ENCODE measurements at places on chromosomes 3 and 15. TPM values are rescaled to one million over a fixed set of nuclear protein-coding genes. Genes with fewer than 3 reads are reported as not detected.

SERPINI2 gene
- 2.4 TPM for polyA plus RNA-seq

FBXL2 gene
- 2.4 TPM for polyA plus RNA-seq

NR2E3 gene
- polyA plus RNA-seq: 0.06 TPM

SKOR1 gene
- 0.18 TPM for polyA plus RNA-seq

LMAN1L gene
- polyA plus RNA-seq: 0.11 TPM

DNA sequence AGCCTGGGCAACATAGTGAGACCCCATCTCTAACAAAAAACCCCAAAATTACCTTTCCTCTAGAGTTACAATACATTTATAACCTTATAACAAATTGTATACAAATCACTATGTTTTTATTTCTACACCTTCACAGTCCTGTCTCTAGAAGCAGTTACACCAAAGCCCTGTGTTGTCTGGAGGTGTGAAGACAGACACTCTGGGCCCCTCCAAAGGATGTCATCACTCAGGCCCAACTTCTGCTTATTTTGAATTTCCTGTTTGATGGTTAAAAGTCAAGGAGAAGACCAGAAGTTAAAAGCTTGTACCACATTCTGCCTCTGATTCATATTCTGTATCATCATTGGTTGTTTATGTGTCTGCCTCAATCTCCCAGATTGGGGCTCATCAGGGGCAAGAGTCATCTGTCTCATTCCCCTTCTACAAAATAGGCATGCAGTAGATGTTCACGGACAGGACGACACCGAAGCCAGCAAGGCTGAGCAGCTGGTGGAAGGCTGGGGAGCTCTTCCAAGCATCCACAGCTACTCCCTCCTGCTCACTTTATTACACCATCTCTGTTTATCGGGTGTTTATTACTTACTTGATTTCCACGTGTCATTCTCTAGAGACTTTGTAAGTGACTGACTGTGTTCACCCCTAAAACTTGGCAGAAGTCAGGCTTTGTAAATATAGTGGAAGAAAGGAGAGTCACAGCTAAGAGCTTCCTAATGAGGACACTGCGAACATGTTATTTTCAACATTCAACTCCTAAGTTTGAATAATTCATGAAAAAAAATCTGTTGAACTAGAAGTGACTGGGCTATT, 136.8 kb upstream of the ANKRD28 start:
- H3K27ac ChIP-seq: no peak overlapping the region
- H3K4me1 ChIP-seq: no peaks in the 10 kb centered on the region
- no peaks in the 10 kb centered on the region for H3K36me3 ChIP-seq
- no peak overlapping the region for H3K4me3 ChIP-seq
- DNase-seq: no peak

GRCh38 chr15:51267703-51268083, 70.7 kb downstream of the CYP19A1 start:
- no peak overlapping the region for H3K27ac ChIP-seq
- H3K27me3 ChIP-seq: peaks cover 11% of the 10 kb centered on the region
- peak overlapping the region; percentile 30 for H3K4me3 ChIP-seq
- peak; percentile 17 for DNase-seq
- H3K4me1 ChIP-seq: peaks cover 13% of the 10 kb centered on the region
- no peaks in the 10 kb centered on the region for H3K36me3 ChIP-seq

DNA sequence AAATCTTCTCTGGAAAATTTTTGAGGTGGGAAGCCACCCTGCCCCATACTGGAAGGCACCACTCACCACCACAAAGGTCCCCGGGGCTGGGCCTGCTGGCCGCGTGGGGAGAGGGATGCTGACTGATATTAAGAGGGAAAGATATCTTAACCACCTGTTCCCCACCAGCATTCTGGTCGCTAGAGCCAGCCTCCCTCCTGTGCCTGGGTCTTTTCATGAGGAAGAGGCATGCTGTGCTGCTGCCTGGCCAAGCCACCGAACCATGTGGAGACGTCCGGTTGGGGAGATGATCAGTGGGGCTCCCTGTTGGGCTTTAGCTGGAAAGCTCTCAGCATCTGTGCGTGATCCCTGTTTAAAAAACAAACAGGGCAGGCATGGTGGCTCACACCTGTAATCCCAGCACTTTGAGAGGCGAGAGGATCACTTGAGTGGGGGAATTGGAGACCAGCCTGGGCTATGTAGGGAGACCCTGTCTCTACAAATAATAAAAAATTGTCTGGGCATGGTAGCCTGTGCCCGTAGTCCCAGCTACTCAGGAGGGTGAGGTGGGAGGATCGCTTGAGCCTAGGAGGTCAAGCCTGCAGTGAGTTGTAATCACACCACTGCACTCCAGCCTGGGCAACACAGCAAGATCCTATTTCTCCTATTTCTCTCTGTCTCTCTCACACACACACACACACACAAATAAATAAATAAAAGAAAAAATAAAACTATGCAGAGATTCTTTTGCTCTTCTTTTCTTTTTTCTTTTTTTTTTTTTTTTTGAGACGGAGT, 1.0 kb downstream of the KLHL18 start:
- H3K27ac ChIP-seq: peak overlapping the region; percentile 15
- H3K36me3 ChIP-seq: peaks cover 3% of the 10 kb centered on the region
- peaks cover 12% of the 10 kb centered on the region for H3K4me1 ChIP-seq
- DNase-seq: peak; percentile 19
- H3K4me3 ChIP-seq: peak overlapping the region; percentile 89

DNA sequence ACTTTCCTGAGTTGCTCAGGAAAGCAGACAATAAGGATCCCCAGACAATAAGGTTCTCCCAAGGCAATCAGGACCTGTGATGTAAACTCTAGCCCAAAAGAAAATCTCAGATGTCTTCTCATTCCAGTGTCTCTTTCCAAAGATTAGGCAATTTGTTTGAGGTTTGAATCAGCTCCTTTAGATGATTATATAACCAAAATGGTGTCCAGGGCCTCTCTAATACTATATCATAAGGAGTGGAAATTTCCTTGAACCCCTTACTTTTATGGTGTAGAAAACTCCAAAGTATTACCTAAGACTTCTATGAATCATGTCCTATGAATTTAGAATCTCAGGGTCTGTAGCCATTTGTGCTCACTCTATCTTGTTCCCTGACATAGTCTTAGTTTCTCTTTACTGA, 65.9 kb downstream of the GPR176 start:
- no peak overlapping the region for H3K27ac ChIP-seq
- H3K4me1 ChIP-seq: peaks cover 2% of the 10 kb centered on the region
- no peaks in the 10 kb centered on the region for H3K36me3 ChIP-seq
- H3K4me3 ChIP-seq: no peak overlapping the region
- no peak for DNase-seq
- H3K27me3 ChIP-seq: no peaks in the 10 kb centered on the region

DNA sequence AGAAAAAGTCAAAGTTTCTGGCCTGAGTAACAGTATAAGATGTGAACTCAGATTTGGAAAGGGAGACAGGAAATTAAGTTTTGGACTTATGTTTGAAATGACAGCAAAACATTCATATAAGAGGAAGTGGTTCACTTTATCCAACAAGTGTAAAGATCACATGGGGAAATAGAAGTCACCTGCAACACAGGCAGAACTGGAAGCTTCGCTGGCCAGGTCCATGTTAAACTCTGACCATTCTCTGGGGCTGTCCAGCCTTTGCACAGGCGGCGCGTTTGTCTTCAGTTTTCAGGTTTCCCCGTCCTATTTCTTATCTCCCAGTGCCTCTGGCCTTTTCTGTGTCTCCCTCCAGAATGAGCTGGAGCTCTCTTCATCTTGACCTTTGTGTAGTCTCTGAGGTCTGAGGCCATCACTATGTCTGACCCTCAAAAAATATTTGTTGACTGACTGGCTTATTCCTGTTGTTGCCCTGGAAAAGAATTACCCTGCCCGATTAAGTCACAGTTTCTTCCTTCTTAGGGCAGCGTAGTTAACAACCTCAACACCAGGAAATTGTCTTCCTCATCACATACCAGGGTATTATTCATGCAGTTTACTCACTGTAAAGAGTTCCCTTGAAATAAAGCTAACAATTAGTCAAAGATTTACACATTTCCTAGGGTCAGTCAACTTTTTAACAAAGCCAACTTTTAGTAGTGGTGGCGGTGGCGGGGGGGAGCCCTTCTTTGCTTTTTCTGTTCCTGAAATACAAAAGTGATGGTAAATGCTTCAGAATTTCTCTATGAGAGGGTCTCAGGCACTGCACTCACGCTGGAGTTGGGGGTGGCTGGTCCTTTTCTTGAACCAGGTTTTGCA, 959 bp upstream of the RASA2 start:
- peak overlapping the region; percentile 68 for H3K27ac ChIP-seq
- peaks cover 5% of the 10 kb centered on the region for H3K4me1 ChIP-seq
- DNase-seq: peak; percentile 19
- no peaks in the 10 kb centered on the region for H3K27me3 ChIP-seq

DNA sequence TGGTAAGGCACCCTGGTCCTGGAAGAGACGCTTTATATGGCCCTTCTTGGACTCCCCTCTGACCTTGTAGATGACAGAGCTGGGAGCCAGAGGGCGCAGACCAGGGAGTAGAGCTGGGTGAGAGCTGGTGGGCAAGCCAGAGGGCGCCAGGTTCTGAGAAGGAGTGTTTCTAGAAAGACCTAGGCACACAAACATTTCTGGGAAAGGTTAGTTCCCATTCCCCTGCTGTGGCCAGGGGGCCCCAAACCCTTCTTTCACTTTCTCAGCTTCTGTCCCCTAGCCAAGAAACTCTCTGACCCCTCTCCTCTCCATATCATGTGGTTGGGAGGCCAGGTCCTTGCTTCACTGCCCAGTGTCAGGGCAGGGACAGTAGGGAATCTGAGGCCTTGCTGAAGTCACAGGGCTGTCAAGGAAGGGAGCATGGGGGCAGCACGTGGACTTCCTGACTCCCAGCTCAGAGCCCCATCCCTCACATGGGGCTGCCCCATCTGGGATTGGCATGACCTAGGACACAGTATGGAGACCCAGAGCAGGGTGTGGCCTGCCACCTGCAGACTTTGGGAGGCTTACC, 3.6 kb downstream of the HEMK1 start:
- H3K27ac ChIP-seq: no peak overlapping the region
- H3K27me3 ChIP-seq: no peaks in the 10 kb centered on the region
- peaks cover 7% of the 10 kb centered on the region for H3K36me3 ChIP-seq
- DNase-seq: no peak
- no peak overlapping the region for H3K4me3 ChIP-seq

GRCh38 chr15:45534821-45535220, 12.3 kb upstream of the SLC30A4 start:
- no peaks in the 10 kb centered on the region for H3K36me3 ChIP-seq
- no peaks in the 10 kb centered on the region for H3K27me3 ChIP-seq

FSD2 gene
- polyA plus RNA-seq: 0.08 TPM

DNA sequence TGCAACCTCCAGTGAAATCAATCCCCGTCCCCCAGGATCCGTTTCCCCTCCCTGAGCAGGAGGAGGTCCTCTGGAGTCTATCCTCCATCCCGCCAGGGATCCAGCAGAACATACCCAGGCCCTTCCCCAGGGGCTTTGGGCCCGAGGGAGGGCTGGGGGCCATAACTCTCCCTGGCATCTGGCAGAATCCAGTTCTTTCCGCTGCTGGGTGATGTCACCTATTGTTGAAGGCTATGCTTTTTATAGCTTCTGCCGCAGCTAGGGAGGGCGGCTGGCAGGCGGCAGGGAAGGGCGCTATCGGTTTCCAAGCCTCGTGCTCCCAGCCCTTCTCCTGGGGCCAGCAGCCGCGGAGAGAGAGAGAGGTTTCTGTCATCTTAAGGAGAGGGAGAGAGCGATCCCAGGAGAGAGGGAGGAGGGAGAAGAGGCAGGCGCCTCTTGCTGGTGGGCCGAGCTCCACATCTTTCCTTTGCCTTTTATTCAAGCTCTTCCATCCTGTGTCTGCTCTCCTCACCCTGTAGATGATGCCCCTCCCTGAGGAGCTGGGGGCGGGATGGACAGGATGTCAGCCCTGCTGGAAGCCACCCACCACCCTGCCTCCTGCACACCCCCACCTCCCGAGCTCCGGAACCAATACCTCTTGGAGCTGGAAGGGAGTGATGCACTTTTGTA, 120.1 kb downstream of the ANP32A start:
- no peak overlapping the region for H3K4me3 ChIP-seq
- DNase-seq: peak; percentile 79
- H3K4me1 ChIP-seq: peaks cover 10% of the 10 kb centered on the region
- H3K36me3 ChIP-seq: peaks cover 3% of the 10 kb centered on the region

CCDC66 gene
- 12.1 TPM for polyA plus RNA-seq

- DNase-seq: peak; percentile 69
- no peak overlapping the region for H3K4me3 ChIP-seq
- no peaks in the 10 kb centered on the region for H3K27me3 ChIP-seq
- H3K27ac ChIP-seq: no peak overlapping the region
- H3K36me3 ChIP-seq: no peaks in the 10 kb centered on the region
- H3K4me1 ChIP-seq: peaks cover 15% of the 10 kb centered on the region
Measured at GRCh38 chr3:185744997-185745843, 79.6 kb downstream of the IGF2BP2 start.

DNA sequence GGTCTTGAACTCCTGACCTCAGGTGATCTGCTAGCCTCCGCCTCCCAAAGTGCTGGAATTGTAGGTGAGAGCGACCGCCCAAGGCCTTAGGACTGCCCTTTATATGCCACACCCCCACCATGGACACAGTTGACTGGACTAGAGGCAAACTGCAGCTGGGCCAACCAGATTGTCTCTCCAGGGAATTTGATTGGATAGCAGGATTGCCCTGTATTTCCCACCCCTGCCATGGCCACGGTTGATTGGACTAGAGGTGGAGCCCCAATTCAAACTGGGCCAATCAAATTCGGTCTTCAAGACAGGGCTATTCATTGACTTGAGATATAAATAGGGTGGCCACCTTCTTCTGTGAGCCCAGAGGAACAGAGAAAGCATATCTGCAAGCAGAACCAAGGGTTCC, 6.9 kb upstream of the CLPX start:
- no peak for DNase-seq
- H3K27ac ChIP-seq: no peak overlapping the region
- H3K4me3 ChIP-seq: no peak overlapping the region

GOLGA8R gene
- polyA plus RNA-seq: 1.6 TPM

SLC12A1 gene
- polyA plus RNA-seq: not detected

DNA sequence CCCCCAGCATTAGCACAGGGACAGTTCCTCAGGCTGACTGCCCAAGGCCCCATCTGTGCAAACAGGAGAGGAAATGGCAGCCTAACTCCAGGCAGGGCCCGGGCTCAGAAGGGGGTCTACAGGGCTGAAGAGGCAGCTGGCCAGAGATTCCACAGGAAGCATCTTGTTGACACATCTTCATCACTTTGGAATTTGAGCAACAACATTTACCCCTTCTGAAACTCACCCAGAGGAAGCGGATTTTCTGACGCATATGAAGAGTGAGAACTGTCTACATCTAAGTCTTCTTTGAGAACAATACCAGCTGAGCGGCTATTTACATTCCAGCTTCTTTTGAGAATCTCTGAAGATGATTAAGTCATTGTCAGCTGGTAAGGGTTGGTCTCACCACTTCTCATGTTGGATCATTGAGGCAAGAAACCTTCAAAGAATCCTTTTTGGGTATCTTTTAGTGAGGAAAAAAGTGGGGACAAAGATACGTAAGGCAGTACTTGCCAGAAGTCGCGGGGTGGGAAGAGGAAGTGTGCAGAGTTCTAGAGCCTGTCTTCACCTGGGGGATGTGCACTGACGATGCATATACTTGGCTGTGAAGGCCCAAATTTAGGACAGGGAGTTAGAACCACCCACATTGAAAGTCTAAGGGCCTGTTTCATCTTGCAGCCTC, 25.4 kb upstream of the SRP14 start:
- DNase-seq: no peak
- no peak overlapping the region for H3K4me3 ChIP-seq
- H3K27ac ChIP-seq: no peak overlapping the region
- no peaks in the 10 kb centered on the region for H3K36me3 ChIP-seq
- no peaks in the 10 kb centered on the region for H3K27me3 ChIP-seq

GRCh38 chr3:197749315-197749600, 425 bp upstream of the FYTTD1 start:
- H3K36me3 ChIP-seq: no peaks in the 10 kb centered on the region
- no peak for DNase-seq
- H3K4me1 ChIP-seq: peaks cover 3% of the 10 kb centered on the region
- no peaks in the 10 kb centered on the region for H3K27me3 ChIP-seq

GRCh38 chr3:122307976-122308375, 17.1 kb upstream of the CSTA start:
- peak overlapping the region; percentile 31 for H3K27ac ChIP-seq
- H3K27me3 ChIP-seq: no peaks in the 10 kb centered on the region
- no peak for DNase-seq
- no peak overlapping the region for H3K4me3 ChIP-seq
